ENCODE measurements at places on chromosomes 16 and 17. TPM values are rescaled to one million over a fixed set of nuclear protein-coding genes. Genes with fewer than 3 reads are reported as not detected.

The G6PC1 gene
- not detected for total RNA-seq

The TBC1D3 gene
- total RNA-seq, result not detected

The MT1E gene
- total RNA-seq, result 152 TPM

The GAST gene
- not detected for total RNA-seq

The CES5A gene
- total RNA-seq, result not detected

The YPEL3 gene
- 51.4 TPM for total RNA-seq

The CARD14 gene
- not detected for total RNA-seq

The ZNF771 gene
- total RNA-seq, result 4.9 TPM

The SCN4A gene
- total RNA-seq, result 0.56 TPM

The TNFSF13 gene
- total RNA-seq, result 6.3 TPM

The SLC12A3 gene
- not detected for total RNA-seq

The DDX28 gene
- 18.0 TPM for total RNA-seq

The ZNF668 gene
- 14.5 TPM for total RNA-seq

The SALL1 gene
- not detected for total RNA-seq

The CA4 gene
- not detected for total RNA-seq

The DNAAF8 gene
- total RNA-seq, result not detected

The PIK3R5 gene
- 74.1 TPM for total RNA-seq

The CRISPLD2 gene
- total RNA-seq, result 0.17 TPM

The CCL8 gene
- total RNA-seq, result not detected

The SLC52A1 gene
- total RNA-seq, result 0.29 TPM

The EFCAB13 gene
- 3.1 TPM for total RNA-seq

The PRR11 gene
- total RNA-seq, result 40.6 TPM

The TCAP gene
- 1.7 TPM for total RNA-seq

The SLFN11 gene
- 74.5 TPM for total RNA-seq

The EXOSC6 gene
- total RNA-seq, result 28.3 TPM

The SSH2 gene
- total RNA-seq, result 61.3 TPM

The ZNF624 gene
- total RNA-seq, result 3.8 TPM

The IL17C gene
- not detected for total RNA-seq

The CCL1 gene
- 22.4 TPM for total RNA-seq

The HSD11B2 gene
- 0.29 TPM for total RNA-seq

The CCR7 gene
- 171 TPM for total RNA-seq

The RTN4RL1 gene
- 1.6 TPM for total RNA-seq

Data from T-helper 1 cell treated with Interleukin-12 subunit alpha and Interleukin-12 subunit beta and Interleukin-4 antibody, amounts not matched to agents 30 ng/mL and 1 ng/mL, for 36 hours (primary cell).